ENCODE measurements at places on chromosomes 6 and 20. TPM values are rescaled to one million over a fixed set of nuclear protein-coding genes. Genes with fewer than 3 reads are reported as not detected.

NUS1 gene
- 28.3 TPM for total RNA-seq

RAET1L gene
- not detected for total RNA-seq

CGA gene
- not detected for total RNA-seq

BTNL2 gene
- not detected for total RNA-seq

MAP3K5 gene
- 11.3 TPM for total RNA-seq

ZC3H12D gene
- 45.9 TPM for total RNA-seq

C20orf173 gene
- not detected for total RNA-seq

LY6G5C gene
- 1.5 TPM for total RNA-seq

LY6G5B gene
- total RNA-seq = 31.7 TPM

OPRM1 gene
- total RNA-seq = not detected

All from CD8-positive, alpha-beta T cell (primary cell).